ENCODE measurements at places on chromosomes 7 and 10.

DNA sequence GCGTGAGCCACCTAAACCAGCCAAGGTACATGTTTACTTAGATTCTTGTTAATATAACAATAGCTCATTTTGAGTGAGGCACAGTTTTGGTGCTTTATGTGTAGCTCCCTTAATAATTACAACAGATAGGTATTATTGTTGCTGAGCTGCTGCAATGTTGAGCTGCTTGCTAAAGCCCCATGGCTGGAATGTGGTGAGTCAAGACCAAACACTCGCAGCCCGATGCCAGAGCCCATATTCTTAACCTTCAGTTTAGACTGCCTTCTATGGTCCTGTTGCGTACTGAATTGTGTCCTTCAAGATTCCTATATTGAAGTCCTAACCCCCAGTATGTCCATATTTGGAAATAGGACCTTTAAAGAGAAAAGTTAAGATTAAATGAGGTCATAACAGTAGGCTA, 407.1 kb downstream of the NEBL start:
- no peak for DNase-seq

GRCh38 chr10:131131726-131132591, 179.6 kb downstream of the TCERG1L start:
- DNase-seq = no peak

DNA sequence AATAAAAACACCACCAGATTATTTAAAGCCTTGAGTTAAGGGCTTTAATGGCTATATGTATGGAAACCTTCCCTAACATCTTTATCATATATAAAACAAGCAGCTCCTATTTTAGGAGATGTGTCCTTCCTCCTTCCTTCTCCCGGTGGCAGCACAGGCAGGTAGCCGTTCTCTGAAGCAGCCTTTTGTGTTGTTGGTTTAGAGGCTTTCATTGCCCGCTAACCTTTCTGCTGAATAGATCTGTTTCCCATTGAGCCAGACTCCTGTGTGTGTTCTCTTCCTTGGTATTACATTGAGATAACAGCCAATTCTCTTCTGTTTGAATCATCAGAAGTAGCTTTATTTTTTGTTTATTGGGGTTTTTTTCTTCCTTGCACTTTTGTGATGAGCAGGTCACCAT, 131.3 kb downstream of the CACNB2 start:
- no peak for DNase-seq

- DNase-seq = no peak
Observed at GRCh38 chr7:24504836-24505235, 68.4 kb upstream of the PALS2 start.

DNA sequence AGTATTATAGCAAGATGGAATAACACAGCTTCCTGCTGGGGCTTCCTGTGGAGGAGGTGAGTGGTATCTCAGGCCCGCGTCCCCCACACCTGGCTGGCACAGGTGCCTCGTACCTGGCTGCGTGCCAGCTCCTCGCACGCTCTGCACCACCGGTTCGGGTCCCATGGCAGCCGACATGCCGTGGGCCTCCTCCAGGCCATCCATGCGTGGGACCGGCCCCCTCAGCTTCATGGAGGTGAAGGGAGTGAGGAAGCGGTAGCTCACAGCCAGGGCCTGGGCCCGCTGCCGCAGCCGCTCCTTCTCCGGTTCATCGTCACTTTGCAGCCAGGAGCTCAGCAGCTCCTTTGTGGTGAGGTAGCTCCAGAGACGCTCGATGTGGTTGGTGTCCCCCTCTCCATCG, 90.4 kb downstream of the ITIH5 start:
- no peak for DNase-seq

- no peak for DNase-seq
Observed at GRCh38 chr10:61271127-61271780, 181.9 kb downstream of the TMEM26 start.

DNA sequence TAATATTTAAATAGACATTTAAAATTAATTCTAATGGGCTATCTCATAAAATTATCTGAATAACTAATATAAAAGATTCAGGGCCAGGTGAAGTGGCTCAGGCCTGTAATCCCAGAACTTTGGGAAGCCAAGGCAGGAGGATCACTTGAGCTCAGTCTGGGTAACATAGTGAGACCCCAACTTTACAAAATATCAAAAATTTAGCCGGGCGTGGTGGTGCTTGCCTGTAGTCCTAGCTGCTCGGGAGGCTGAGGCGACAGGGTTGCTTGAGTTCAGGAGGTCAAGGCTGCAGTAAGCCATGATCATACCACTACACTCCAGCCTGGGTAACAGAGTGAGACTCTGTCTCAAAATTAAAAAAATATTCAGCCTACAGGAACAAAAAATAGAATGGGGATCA, 12.5 kb downstream of the NOBOX start:
- DNase-seq = no peak

- no peak for DNase-seq
Observed at GRCh38 chr7:86643561-86644281, at the start of gene GRM3. TSS of gene GRM3 (plus strand) at chr7:86643909. CDS start at chr7:86765146, 121,237 bp downstream.

DNA sequence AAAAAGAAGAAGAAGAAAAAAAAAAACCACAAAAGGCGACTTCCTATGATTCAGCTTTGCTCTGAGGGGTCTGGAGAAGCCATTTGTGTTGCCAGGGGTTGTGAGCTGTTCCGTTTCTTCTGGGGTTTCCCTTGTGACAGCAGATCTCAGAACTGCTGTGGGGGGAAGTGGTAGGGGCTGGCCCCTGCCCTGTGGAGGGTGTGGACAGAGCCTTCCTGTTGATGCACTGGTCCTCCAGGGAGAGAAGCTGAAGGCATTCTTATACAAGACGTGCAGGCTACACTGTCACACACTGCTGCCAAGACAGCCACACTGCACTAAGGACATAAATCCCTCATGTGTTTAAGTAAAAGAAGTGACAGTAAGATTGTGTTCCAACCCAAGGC, 17.3 kb upstream of the CSGALNACT2 start:
- DNase-seq = no peak

DNA sequence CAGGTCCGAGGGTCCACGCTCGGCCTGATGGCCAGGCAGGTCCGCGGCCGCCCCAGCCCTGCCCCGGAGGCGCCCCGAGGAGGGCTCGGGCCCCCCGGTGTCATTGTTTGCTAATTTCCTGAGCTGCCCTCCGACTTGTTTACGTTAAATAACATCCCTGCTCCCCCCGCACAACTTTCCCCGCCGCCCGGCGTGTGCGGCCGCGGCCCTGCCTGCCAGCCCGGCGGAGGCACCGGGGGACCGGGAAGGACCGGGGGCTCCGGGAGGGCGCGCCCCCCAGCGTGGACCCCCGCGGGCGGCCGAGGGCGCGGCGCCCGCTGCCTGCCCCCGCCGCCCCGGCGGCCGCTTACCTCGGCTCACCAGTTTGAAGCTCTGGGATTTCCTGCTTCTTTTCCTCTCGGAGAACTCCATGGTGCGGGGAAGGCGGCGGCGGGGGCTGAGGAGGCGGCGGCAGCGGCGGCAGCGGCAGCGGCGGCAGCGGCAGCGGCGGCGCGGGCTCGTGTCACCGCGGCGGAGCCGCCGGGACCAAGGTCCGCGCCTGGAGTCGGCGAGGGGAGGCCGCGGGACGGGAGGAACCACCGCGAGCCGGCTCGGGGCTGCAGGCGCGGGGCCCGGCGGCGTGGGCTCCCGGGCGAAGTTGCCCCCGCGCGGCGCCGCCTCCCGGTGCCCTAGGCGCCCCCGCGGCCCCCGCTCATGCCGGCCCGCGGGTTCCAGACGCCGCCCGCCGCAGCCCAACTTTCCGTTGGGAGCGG, 515 bp downstream of the BEND7 start:
- no peak for DNase-seq

DNA sequence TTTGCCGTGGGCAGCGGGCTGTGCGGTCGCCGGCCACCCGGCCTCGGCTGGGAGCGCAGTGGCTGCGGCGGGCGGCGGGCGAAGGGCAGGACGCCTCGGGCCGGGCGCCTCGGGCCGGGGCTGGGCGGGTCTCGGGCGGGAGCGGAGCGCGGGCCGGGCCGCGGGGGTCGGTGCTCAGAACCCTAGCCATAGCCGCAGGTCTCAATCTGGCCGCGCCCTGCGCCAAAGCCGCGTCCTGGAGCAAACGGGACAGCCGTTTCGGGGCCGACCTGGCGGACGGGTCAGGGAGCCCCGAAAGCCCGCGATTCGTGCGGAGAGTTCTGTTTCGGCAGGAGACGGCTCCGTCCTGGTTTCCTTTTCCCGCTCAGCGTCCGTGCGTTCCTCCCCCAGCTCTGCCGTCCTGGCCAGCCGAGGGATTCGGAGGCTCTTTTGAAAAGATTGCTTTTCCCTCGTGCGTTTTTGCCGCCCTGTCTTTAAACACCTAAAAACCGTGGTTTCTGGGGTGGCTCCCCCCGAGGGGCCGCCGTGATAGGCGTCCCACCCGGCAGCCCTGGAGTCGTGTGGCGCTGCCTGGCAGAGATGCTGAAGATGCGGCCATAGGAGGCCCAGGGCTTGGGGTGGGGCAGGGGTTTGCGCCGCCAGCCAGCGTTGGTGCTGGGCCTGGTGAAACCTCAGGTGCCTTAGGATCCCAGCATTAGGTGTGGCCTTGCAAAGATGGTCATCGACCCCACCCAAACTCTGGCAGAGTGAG, 727 bp downstream of the RET start:
- DNase-seq = no peak

GRCh38 chr7:27822245-27822644, 82.3 kb downstream of the TAX1BP1 start:
- DNase-seq = no peak

GRCh38 chr7:64541438-64542359, 21.2 kb downstream of the ZNF680 start:
- DNase-seq = no peak

DNA sequence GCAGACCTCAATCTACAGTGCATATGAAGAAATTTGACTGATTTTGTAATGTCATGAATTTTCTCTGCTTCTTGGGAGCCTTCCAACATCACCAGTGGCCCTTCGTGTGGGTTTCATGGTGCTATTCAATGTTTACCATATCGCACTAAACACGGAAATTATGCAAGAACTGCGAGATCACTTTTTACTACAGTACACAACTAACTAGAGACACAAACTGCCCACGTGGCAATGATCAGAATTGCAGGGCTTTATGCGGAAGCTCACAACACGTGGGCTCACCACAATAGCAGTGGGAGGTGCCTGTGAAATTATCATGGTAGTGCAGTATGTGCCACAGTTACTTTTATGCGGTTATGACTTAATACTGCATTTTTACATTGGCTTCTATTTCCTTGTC, 449.7 kb upstream of the KLF6 start:
- DNase-seq = no peak

- no peak for DNase-seq
Observed at GRCh38 chr7:125568799-125569198, 639.2 kb upstream of the POT1 start.

DNA sequence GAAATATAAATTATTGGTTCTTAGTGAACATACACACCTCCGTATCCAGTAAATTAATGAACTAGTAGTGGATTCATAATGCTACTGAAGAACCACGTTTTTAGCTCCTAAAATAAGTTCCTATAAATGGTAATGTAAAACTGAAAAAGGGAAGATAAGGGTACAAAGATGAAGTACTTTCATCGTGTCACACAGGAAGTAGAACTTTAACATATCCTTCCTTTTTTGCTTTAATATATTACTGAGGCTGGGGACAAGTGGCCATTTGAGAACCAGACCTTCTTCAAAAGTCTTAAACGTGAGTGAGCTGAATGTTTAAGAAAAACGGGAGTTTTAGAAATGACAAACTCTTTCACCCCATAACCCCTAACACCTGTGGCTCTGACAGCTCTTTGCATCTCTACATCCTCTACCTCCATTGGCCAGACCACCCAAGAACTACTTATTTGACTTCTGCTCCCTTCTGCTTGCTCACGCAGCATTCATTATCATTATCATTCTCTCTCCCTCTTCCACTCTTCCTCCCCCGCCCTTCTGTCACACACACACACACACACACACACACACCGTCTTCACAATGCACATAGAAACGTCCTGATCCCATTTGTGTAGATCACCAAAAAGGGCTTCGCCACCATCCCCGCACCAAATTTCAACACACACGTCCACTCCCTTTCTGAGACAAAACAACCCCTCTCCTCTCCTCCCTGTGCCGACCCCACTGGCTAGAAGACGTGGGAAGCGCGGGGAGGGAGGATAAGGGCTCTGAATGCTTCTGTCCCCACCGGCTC, 677 bp downstream of the SKAP2 start:
- peak; percentile 49 for DNase-seq

DNA sequence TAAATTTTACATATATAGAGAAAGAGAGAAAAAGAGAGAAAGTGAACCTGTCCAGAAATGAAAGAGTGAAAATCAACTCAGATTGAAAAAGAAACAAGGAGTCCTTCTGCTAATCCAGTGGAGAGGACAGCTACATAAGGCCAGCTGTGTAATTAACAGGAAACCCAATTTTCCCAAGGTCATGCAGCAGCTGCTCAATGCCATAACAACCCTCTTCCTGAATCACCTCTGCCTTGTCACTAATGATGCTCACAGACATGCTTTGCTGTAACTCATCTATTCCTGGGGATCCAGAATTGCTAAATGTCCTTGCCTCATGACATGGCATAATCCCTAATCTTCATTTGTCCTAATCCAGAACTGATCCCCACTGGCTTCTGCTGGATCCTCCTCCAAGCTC, 288.6 kb downstream of the NEBL start:
- no peak for DNase-seq

GRCh38 chr7:28643584-28644340, 231.4 kb downstream of the CREB5 start:
- no peak for DNase-seq

GRCh38 chr10:55001422-55001821, 200.4 kb upstream of the PCDH15 start:
- DNase-seq = no peak
